Left lung (tissue), 14 donors: ENCODE measurements at places on chromosomes 12 and 14.

- DNase-seq: no peak
Measured at GRCh38 chr14:30468354-30468753, 90.6 kb upstream of the G2E3 start.

GRCh38 chr12:981176-981828, 9.7 kb upstream of the ERC1 start:
- DNase-seq: no peak

GRCh38 chr14:60348211-60348610, 99.2 kb downstream of the PPM1A start:
- DNase-seq: no peak

GRCh38 chr12:122538496-122538895, 11.4 kb downstream of the KNTC1 start:
- DNase-seq: no peak

GRCh38 chr14:71521238-71522135, 410.7 kb upstream of the RGS6 start:
- no peak for DNase-seq

DNA sequence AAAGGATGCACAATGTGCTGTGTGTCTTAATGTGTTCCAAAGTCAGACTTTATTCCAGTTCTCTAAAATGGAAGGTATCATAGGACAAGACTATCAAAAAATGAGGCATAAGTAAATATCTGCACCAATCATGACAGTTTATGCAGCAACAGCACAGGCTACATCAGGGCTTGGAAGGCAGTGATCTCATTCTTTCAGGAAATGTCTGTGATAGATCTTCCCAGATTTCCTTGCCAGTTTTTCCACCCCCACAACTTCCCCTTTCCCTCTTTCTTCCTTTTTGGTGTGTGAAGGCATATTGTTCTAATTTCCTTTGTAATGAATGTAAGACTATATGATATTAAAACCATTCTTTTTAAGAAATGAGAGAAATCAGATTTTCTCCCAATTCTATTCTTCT, 326.7 kb downstream of the ATP23 start:
- DNase-seq: no peak
